Naive thymus-derived CD4-positive, alpha-beta T cell (primary cell): ENCODE measurements at places on chromosomes 16 and 17.

DNA sequence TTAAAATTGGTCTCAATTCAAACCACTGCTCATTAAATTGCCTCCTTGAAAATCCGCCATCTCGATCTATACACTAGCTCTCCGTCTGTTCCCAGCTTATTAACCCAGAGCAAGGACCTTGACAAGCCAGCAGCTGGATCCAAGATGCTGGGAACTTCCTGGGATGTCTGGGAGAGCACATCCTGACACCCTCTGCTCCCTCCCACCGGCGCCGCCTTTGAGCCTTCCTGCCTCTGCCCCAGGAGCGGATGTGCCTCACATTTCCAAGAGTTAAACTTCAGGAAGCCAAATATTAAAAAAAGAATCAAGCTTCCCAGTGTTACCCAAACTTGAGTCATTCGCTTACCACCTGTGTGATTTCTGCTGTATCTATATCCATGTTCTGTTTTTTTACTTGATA, 107.9 kb downstream of the HAPSTR1 start:
- no peaks in the 10 kb centered on the region for H3K4me1 ChIP-seq
- no peak for DNase-seq
- no peaks in the 10 kb centered on the region for H3K27me3 ChIP-seq
- H3K36me3 ChIP-seq = no peaks in the 10 kb centered on the region

DNA sequence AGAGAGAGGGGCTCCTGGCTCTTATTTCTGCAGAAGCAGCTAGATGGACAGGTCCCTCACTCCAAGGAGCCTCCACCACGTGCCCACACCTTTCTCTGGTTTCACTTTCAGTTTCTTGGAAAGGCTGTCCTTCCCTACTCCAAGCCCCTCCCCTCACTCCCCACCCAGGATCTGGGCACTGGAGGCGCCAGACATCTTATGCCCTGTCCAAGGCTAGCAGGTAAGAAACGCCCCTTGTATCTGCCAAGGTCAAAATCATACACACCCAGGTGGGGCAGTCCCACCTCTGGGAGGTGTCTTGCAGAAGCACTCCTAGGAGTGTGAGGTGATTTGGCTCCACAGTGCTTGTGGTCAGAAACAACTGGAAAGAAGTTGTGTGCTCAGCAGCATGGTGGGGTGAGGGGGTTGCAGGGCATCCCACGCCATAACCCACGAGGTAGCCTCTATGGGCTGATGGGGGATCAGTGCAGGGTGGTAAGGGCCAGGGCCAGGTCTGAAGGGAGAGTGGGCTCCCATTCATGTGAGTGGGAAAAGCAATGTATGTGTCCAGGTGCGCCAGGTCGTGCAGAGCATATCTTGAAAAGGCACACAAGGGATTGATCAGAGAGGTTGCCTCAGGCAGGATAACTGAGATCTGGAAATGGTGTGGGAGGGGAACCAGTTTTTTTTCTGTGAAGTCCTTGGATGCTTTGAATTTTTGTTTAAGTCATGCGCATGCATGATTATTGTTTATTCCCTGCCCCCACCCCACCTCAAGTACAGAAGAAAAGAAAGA, 31.8 kb upstream of the PRM1 start:
- DNase-seq = no peak
- no peak overlapping the region for H3K27ac ChIP-seq
- no peaks in the 10 kb centered on the region for H3K36me3 ChIP-seq
- peaks cover 23% of the 10 kb centered on the region for H3K4me1 ChIP-seq

- no peak overlapping the region for H3K27ac ChIP-seq
- H3K4me3 ChIP-seq = no peak overlapping the region
- no peaks in the 10 kb centered on the region for H3K27me3 ChIP-seq
- H3K36me3 ChIP-seq = no peaks in the 10 kb centered on the region
- no peaks in the 10 kb centered on the region for H3K4me1 ChIP-seq
- DNase-seq = no peak
Observed at GRCh38 chr16:14061732-14062259, 9.3 kb upstream of the MRTFB start.

- peaks cover 48% of the 10 kb centered on the region for H3K4me1 ChIP-seq
- H3K36me3 ChIP-seq = no peaks in the 10 kb centered on the region
- no peak for DNase-seq
- H3K27ac ChIP-seq = no peak overlapping the region
Observed at GRCh38 chr16:67166110-67166547, 1.6 kb downstream of the HSF4 start.

DNA sequence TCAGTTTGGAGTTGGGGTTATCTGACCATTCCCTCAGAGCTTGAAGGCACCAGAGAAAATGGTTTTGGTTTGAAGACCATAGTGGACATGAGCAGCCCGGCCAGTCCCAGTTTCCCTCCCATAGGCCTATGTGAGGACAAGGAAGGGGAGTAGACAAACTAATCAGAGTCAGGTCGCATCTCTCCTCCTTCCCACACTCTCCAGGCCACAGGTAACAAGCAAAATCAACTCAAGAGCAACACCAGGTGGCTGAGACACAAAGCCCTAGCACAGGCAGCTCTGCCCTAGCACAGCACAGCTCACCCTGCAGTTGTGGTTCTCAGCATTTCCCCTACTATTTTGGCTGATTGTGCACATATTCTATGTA, 7.2 kb downstream of the SUPT4H1 start:
- H3K27me3 ChIP-seq = no peaks in the 10 kb centered on the region
- peak; percentile 74 for DNase-seq
- H3K27ac ChIP-seq = peak overlapping the region; percentile 98
- H3K4me3 ChIP-seq = peak overlapping the region; percentile 64

DNA sequence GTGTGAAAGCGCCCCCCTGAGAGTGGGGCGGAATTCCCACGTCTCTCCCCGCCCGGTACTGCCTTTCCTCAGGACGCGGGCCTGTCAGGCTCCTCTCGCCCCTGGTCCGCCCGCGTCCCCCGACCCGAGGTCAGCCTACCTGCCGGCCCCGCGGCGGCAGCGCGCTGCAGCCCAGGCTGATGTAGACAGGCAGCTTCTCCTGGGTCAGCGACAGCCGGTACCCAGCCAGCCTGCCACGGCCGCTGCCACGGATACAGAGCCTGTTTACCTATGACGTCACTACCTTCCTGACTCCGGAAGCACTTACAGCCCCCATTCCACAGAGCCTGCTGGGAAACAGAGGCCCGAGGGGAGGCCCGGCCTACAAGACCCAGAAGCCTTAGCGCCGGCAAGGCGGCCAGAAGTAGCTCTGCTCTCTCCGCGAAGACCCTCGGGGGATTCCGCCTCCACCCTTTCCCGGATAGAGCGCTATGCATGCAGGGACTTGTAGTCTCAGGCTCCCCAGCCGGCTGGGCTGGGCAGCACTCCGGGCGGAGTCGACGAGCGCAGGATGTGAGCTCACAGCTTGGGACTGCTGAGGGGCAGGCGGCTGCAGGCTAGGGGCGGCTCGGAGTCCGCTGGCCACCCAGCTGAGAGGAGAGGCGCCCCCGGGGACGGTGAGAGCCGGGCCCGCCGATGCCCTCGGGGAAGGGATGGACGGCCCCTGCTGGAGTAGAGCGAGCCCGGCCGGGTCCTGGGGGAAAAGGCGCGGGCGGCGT, at the start of the genes IFT20 and TNFAIP1:
Gene IFT20, minus strand, starts transcription at position 272 of the 758 bp plus-strand sequence. CDS start 3,487 bp downstream, outside the sequence.
Gene TNFAIP1, plus strand, starts transcription at position 561 of the 758 bp plus-strand sequence. CDS start 3,761 bp downstream, outside the sequence.
- no peaks in the 10 kb centered on the region for H3K36me3 ChIP-seq
- peak within 1 kb of the TSS; percentile 95 for H3K27ac ChIP-seq
- peak; percentile 98 for DNase-seq
- peak within 1 kb of the TSS; percentile 79 for H3K4me3 ChIP-seq
- peaks cover 16% of the 10 kb centered on the region for H3K4me1 ChIP-seq
- no peaks in the 10 kb centered on the region for H3K27me3 ChIP-seq

DNA sequence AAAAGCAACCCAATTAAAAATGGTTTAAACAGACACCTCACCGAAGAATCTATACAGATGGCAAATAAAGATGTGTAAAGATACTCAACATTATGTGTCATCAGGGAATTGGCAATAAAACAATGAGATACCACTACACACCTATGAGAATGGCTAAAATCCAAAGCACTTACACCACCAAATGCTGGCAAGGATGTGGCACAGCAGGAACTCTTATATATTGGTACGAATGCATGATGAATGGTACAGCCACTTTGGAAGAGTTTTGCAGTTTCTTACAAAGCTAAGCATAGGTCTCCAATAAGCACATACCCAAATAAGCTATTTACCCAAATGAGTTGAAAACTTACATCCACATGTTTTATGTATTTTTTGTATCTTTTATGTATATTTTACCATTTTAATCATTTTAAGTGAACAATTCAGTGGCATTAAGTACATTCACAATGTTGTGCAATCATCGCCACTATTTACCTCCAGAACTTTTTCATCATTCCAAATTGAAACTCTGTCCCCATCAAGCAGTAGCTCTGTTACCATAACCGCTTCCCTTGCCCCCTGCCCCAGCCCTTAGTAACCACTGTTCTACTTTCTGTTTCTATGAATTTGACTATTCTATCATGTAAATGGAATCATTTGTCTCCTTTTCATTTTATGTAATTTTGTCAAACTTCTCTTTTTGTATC, 6.7 kb upstream of the ALDH3A2 start:
- no peaks in the 10 kb centered on the region for H3K36me3 ChIP-seq
- no peak for DNase-seq
- H3K4me1 ChIP-seq = no peaks in the 10 kb centered on the region
- H3K27me3 ChIP-seq = no peaks in the 10 kb centered on the region
- no peak overlapping the region for H3K4me3 ChIP-seq

- no peak overlapping the region for H3K4me3 ChIP-seq
- H3K4me1 ChIP-seq = no peaks in the 10 kb centered on the region
- no peak for DNase-seq
- H3K36me3 ChIP-seq = no peaks in the 10 kb centered on the region
- H3K27ac ChIP-seq = no peak overlapping the region
- H3K27me3 ChIP-seq = no peaks in the 10 kb centered on the region
Observed at GRCh38 chr17:34424814-34425491, 61.9 kb upstream of the CCL1 start.

GRCh38 chr17:45371414-45372324, 54.8 kb upstream of the MAP3K14 start:
- no peak overlapping the region for H3K4me3 ChIP-seq
- no peaks in the 10 kb centered on the region for H3K27me3 ChIP-seq
- H3K4me1 ChIP-seq = no peaks in the 10 kb centered on the region
- H3K36me3 ChIP-seq = no peaks in the 10 kb centered on the region
- no peak for DNase-seq
- H3K27ac ChIP-seq = no peak overlapping the region

- no peak overlapping the region for H3K27ac ChIP-seq
- no peaks in the 10 kb centered on the region for H3K4me1 ChIP-seq
- no peak for DNase-seq
- H3K27me3 ChIP-seq = no peaks in the 10 kb centered on the region
Observed at GRCh38 chr16:67593288-67593687, 31.0 kb downstream of the CTCF start.

GRCh38 chr16:17078931-17079631, 391.7 kb downstream of the XYLT1 start:
- DNase-seq = no peak
- no peaks in the 10 kb centered on the region for H3K36me3 ChIP-seq
- H3K4me1 ChIP-seq = no peaks in the 10 kb centered on the region
- no peak overlapping the region for H3K4me3 ChIP-seq

- H3K36me3 ChIP-seq = no peaks in the 10 kb centered on the region
- DNase-seq = peak; percentile 82
- H3K27me3 ChIP-seq = peaks cover 10% of the 10 kb centered on the region
- no peak within 1 kb of the TSS for H3K27ac ChIP-seq
- H3K4me3 ChIP-seq = peak within 1 kb of the TSS; percentile 62
Observed at GRCh38 chr17:43546319-43547188, at the start of gene ETV4. ETV4 (minus strand) TSS chr17:43546340; CDS start chr17:43545617, 723 bp downstream.

DNA sequence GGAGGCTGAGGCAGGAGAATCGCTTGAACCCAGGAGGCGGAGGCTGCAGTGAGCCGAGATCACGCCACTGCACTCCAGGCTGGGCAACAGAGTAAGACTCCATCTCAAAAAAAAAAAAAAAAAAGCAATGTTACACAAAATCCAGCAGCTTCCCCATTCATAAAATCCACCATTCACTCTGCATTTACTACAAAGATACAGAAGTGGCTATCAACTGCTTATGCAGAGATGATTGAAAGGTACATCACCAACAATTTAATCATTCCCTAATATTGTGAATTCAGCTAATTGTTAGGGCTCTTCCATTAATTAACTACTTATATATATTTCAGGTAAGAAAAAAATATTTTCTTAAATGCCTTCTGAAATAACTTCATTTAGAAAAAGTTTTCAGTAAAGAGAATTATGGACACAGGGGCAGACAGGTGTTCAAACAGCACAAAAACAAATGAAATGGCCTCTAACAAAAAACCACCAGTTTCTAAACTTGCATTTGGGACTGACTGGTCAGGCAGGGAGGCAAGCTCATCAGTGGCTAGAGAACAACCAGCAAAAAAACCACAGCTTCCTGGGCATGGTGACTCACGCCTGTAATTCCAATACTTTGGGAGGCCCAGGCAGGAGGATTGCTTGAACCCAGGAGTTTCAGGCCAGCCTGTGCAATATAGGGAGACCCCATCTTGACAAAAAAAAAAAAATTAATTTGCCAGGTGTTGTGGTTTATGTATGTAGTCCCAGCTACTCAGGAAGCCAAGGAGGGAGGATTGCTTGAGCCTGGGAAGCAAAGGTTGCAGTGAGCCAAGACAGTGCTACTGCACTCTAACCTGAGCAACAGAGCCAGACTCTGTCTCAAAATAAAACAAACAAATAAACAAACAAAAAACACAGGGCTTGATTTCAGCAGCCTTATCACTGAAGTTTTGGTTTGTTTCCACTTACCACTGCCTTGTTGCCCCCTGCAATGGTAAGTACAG, 26.3 kb downstream of the ERN1 start:
- no peaks in the 10 kb centered on the region for H3K27me3 ChIP-seq
- H3K4me3 ChIP-seq = no peak overlapping the region
- H3K36me3 ChIP-seq = no peaks in the 10 kb centered on the region
- H3K27ac ChIP-seq = no peak overlapping the region
- DNase-seq = no peak
